ENCODE measurements at places on chromosomes 7 and 10.
A peak's percentile ranks its signal among the peaks of the same experiment; 100 is the strongest.

GRCh38 chr7:77696643-77697534 lies 630 bp downstream of the RSBN1L start:
- peak; percentile 33 for DNase-seq

GRCh38 chr10:23478570-23478969 lies 39.7 kb downstream of the OTUD1 start:
- DNase-seq = no peak

- no peak for DNase-seq
Measured at GRCh38 chr7:141519623-141520022, 31.6 kb upstream of the AGK start.

- no peak for DNase-seq
Measured at GRCh38 chr10:4586776-4587175, 239.2 kb upstream of the AKR1E2 start.

Data from activated CD8-positive, alpha-beta memory T cell treated with anti-CD3 and anti-CD28 coated beads for 1 hour (primary cell).